Tibial nerve (tissue), 4 donors: ENCODE measurements at places on chromosomes 2 and 18. TPM values are rescaled to one million over a fixed set of nuclear protein-coding genes. Genes with fewer than 3 reads are reported as not detected.

The EVX2 gene
- not detected for total RNA-seq

The CPO gene
- not detected for total RNA-seq

GRCh38 chr2:113886479-113887008 lies 3.3 kb upstream of the ACTR3 start:
- H3K4me3 ChIP-seq: no peak overlapping the region
- no peaks in the 10 kb centered on the region for H3K27me3 ChIP-seq
- peak; percentile 27 for DNase-seq
- H3K27ac ChIP-seq: no peak overlapping the region

DNA sequence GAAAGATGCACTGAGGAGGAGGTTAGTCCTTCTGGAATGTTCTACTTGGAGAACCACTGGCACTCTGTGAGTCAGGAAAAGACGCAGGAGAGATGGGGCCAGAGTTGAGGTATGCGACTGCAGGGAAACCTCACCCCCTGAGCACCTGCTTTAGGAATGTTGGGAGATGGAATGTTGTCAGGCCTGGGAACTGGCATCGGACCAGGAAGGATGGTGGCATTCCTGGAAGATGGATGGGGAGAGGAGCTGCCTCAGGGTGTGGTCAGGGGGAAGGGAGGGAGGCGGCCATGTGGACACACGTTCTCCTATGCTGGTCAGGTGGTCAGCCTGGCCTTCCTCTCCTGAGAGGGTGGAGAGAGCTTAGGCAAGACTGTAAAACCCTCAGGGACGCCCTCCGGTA lies 146.3 kb downstream of the CELF4 start:
- no peaks in the 10 kb centered on the region for H3K4me1 ChIP-seq
- DNase-seq: no peak
- H3K36me3 ChIP-seq: no peaks in the 10 kb centered on the region
- H3K27me3 ChIP-seq: no peaks in the 10 kb centered on the region
- no peak overlapping the region for H3K27ac ChIP-seq

The ACADL gene
- total RNA-seq: 85.4 TPM

DNA sequence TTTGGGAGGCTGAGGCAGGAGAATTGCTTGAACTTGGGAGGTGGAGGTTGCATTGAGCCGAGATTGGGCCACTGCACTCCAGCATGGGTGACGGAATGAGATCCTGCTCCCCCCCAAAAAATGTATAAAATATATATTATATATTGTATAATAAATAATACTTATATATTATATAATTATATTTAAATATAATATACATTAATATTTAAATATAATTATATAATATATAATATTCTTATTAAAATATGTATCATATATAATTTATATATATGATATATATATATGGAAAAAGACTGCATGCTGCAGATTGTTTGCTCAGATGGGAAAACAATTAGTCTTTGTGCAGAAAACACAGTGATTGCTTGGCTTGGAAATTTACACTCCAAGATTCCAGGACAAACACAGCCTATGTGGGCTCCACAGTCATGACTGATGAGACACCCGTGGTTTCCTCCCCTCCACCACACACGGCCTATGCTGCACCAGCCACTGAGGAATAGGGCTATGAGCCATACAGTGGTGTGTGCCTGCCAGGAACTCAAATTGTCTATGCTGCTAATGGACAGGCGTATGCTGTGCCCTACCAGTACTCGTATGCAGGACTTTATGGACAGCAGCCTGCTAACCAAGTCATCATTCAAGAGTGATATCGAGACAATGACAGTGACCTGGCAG lies 30.0 kb downstream of the PMAIP1 start:
- H3K36me3 ChIP-seq: no peaks in the 10 kb centered on the region
- H3K27ac ChIP-seq: no peak overlapping the region
- no peaks in the 10 kb centered on the region for H3K27me3 ChIP-seq
- no peaks in the 10 kb centered on the region for H3K4me1 ChIP-seq
- H3K4me3 ChIP-seq: no peak overlapping the region

DNA sequence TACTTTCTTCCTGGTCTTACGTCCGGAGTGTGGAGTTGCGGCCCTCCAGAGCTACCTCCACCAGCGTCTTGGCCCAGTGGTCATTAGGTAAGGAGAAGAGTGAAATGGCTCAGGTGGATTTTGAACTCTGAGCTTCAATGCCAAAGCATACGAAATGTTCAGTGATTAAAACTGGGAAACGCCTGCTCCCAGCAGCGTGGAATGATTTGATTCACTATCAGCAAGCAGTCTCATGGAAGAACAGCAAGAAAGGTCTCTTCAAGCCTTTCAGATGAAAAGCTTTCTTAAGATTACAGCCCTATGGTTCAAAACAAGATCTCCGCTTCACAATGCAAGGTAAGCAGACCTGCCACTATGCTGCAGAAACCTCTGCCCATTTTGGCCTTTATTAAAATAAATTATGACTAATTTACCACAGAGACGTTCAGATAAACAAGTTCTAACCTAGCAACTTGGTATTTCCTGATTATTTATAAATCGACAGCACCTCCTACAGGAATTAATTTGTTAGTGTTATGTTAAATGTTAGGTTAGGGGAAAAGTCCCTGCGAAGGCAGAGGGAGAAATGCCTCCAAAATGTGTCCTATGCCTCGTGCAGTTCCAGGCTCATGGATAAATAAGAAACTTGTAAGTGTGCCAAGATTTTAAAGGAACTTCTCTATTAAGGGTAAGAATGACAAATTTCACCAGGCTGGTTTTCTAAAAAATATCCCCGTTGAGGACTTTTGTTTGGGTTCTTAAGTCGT lies 10.1 kb downstream of the SP9 start:
- DNase-seq: no peak
- no peak overlapping the region for H3K27ac ChIP-seq
- no peaks in the 10 kb centered on the region for H3K36me3 ChIP-seq
- H3K4me3 ChIP-seq: no peak overlapping the region
- peaks cover 44% of the 10 kb centered on the region for H3K4me1 ChIP-seq
- H3K27me3 ChIP-seq: peaks cover 7% of the 10 kb centered on the region

The RBM44 gene
- total RNA-seq: under 0.01 TPM
